ENCODE measurements at places on chromosomes 2 and 18. TPM values are rescaled to one million over a fixed set of nuclear protein-coding genes. Genes with fewer than 3 reads are reported as not detected.

The NR4A2 gene
- 11.5 TPM for total RNA-seq

The SERPINB13 gene
- not detected for total RNA-seq

The CYP1B1 gene
- total RNA-seq = 83.0 TPM

The SCN9A gene
- total RNA-seq = 3.8 TPM

The DSC2 gene
- 4.3 TPM for total RNA-seq

The SLC5A7 gene
- total RNA-seq = not detected

The MOGAT1 gene
- total RNA-seq = not detected

The UBE2F gene
- total RNA-seq = 69.3 TPM

The TMEFF2 gene
- 0.21 TPM for total RNA-seq

The INHA gene
- total RNA-seq = 1.2 TPM

The ESPNL gene
- total RNA-seq = 0.35 TPM

The HDHD2 gene
- 19.0 TPM for total RNA-seq

The TMEM17 gene
- 2.7 TPM for total RNA-seq

The BCL2 gene
- 22.9 TPM for total RNA-seq

The GKN1 gene
- 20.7 TPM for total RNA-seq

The CFAP221 gene
- 0.56 TPM for total RNA-seq

The NEB gene
- total RNA-seq = 8.6 TPM

The CPO gene
- total RNA-seq = 3.0 TPM

The PID1 gene
- total RNA-seq = 109 TPM

The GPR55 gene
- total RNA-seq = not detected

The SERPINB4 gene
- total RNA-seq = not detected

The HOXD9 gene
- not detected for total RNA-seq

The PDE1A gene
- total RNA-seq = 35.2 TPM

The RHBDD1 gene
- total RNA-seq = 10.2 TPM

The PROKR1 gene
- total RNA-seq = not detected

The HMSD gene
- total RNA-seq = not detected

The CD226 gene
- total RNA-seq = 3.7 TPM

The AOX1 gene
- 56.1 TPM for total RNA-seq

The USP34 gene
- 88.0 TPM for total RNA-seq

The TTC39C gene
- total RNA-seq = 23.4 TPM

The NOSTRIN gene
- 18.3 TPM for total RNA-seq

The SGPP2 gene
- total RNA-seq = not detected

The IL1A gene
- total RNA-seq = not detected

The MYL1 gene
- total RNA-seq = not detected

The RTP5 gene
- total RNA-seq = 0.63 TPM

The MC4R gene
- not detected for total RNA-seq

The HOXD10 gene
- total RNA-seq = not detected

The HNMT gene
- 57.0 TPM for total RNA-seq

The KCNG3 gene
- total RNA-seq = 0.78 TPM

The SP140L gene
- total RNA-seq = 11.4 TPM

The IL18RAP gene
- 32.1 TPM for total RNA-seq

The MARCHF7 gene
- total RNA-seq = 60.1 TPM

The ADAM17 gene
- total RNA-seq = 21.8 TPM

The TBR1 gene
- not detected for total RNA-seq

The NT5C1B gene
- not detected for total RNA-seq

The SCN2A gene
- 1.8 TPM for total RNA-seq

The EHD3 gene
- total RNA-seq = 35.8 TPM

The MAP2 gene
- 68.8 TPM for total RNA-seq

The IL36B gene
- not detected for total RNA-seq

The PLEK gene
- total RNA-seq = 20.7 TPM

The HOXD12 gene
- total RNA-seq = not detected

The SOX11 gene
- total RNA-seq = not detected

The MYOM1 gene
- total RNA-seq = 16.1 TPM

Measured in thoracic aorta (tissue), 2 donors.